Astrocyte (in vitro differentiated cells and primary cell): ENCODE measurements at places on chromosomes 2 and 18.
A peak's percentile ranks its signal among the peaks of the same experiment; 100 is the strongest.

DNA sequence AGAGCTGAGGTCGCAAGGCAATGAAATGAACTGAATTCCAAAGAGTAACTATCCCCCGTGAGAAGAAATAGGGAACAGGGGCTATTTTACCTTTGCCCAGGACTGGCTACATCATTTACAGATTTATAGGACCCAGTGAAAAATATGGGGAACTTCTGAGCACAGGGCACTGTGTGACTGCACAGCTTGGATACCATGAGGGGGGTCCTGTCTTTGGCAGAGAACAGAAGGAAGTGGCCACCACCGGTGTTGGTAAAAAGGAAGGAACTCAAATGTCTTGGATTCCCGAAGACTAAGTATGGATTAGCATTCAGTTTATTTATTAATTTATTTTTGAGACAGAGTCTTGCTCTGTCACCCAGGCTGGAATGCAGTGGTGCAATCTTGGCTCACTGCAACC lies 119.6 kb downstream of the B3GNT2 start:
- no peaks in the 10 kb centered on the region for H3K4me1 ChIP-seq
- DNase-seq: no peak
- H3K36me3 ChIP-seq: no peaks in the 10 kb centered on the region

- DNase-seq: no peak
- H3K27ac ChIP-seq: no peak overlapping the region
- H3K4me1 ChIP-seq: no peaks in the 10 kb centered on the region
These were observed 10.7 kb upstream of the WDSUB1 start for GRCh38 chr2:159297042-159297707.

DNA sequence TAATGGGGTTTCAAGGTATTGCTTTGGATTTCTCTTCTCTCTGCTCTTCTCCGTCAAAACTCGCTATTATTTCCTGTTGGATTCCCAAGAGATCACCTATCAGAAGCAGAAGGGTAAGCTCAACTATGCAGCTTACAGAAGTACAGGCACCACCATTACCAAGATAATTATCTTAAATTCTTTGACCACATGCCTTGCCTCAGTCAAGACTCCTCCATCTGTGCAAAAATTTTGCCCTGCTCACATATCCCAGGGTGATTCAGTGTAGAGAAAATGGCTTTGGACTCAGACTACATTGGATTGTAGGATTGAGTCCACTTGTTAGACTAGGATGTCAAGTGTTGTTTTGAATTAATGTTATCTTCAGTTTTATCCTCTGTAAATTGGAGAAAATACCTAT lies 698.7 kb downstream of the TDRD15 start:
- no peaks in the 10 kb centered on the region for H3K27me3 ChIP-seq
- H3K4me1 ChIP-seq: no peaks in the 10 kb centered on the region

GRCh38 chr2:182186132-182186735 lies 200.6 kb downstream of the PPP1R1C start:
- H3K4me3 ChIP-seq: no peak overlapping the region
- no peak overlapping the region for H3K27ac ChIP-seq
- H3K4me1 ChIP-seq: no peaks in the 10 kb centered on the region
- no peak for DNase-seq

- H3K27ac ChIP-seq: no peak overlapping the region
- H3K27me3 ChIP-seq: peaks cover 30% of the 10 kb centered on the region
- H3K4me1 ChIP-seq: peaks cover 8% of the 10 kb centered on the region
- no peaks in the 10 kb centered on the region for H3K36me3 ChIP-seq
- no peak for DNase-seq
These were observed 65.6 kb downstream of the CACNB4 start for GRCh38 chr2:152033011-152033925.

DNA sequence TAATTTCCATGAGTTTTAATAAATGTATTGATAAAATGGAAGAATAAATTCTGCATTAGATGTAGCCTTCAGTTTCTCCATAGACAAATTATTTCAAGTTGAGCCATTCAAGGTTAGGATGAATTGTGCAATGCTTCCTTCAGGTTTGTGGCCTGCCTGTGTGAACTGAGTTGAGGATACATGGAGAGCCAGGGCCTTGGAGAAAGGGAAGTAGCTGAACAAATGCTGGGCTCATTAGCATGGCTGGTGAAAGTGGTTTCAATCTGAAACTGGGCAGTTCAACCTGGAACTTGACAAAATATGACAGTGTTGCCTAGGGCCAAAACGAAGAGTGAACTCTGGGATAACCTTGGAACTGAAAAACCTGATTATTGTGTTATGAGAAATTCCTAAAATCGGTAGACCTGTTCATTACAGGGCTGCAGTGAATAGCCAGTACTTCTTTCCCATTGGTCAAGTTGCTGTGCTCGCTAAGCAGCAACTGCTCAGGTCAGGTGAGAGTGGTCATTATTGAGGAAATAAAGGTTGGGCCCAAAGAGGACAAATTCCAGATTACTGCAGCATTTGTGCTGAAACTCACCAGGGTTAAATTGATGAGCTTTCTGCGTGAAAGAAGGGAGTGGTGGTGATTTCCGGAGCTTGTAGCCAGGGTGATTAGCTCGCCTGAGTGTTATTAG lies 12.7 kb downstream of the INPP1 start:
- H3K4me3 ChIP-seq: no peak overlapping the region
- no peaks in the 10 kb centered on the region for H3K4me1 ChIP-seq
- no peaks in the 10 kb centered on the region for H3K36me3 ChIP-seq
- no peak overlapping the region for H3K27ac ChIP-seq

DNA sequence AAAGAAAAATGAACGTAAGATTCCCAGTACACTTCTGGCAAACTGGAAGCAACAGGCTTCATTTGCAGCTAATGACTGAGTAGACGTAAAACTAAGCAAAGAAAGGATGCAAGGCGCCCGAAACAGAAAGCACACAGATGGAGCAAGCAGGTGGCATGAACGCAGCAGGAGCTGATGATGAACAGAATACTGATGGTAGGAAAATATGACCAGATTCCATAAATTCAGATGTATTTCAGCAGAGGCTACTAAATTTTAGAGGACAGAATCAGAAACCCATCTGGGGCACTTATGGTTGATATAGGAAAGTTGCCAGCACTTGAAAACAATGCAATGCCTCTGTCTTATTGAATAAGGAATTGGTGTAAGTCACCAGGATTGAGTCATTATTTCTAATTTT lies 658.7 kb upstream of the LINC00305 start:
- no peak overlapping the region for H3K4me3 ChIP-seq
- no peaks in the 10 kb centered on the region for H3K4me1 ChIP-seq

DNA sequence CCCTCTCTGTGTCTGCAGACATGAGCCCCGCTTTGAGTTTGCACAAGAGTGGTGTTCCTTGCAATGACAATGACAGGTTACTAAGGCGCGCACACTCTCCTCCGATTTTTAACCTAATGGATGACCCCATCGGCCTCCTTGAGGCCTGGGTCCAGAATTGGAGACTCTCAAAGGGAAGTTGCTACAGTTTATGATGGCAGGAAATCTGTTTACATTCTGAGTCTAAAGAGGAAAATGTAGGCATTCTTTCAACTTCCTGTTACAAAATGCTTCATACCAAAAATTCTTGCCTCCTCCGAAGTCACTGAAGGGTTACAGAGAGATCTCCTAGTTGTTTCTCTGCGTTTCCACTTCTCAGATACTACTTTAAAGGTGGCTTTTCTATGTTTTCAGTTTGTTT lies 225.3 kb upstream of the AGAP1 start:
- no peaks in the 10 kb centered on the region for H3K36me3 ChIP-seq
- peaks cover 10% of the 10 kb centered on the region for H3K27me3 ChIP-seq
- DNase-seq: peak; percentile 54
- H3K27ac ChIP-seq: no peak overlapping the region

DNA sequence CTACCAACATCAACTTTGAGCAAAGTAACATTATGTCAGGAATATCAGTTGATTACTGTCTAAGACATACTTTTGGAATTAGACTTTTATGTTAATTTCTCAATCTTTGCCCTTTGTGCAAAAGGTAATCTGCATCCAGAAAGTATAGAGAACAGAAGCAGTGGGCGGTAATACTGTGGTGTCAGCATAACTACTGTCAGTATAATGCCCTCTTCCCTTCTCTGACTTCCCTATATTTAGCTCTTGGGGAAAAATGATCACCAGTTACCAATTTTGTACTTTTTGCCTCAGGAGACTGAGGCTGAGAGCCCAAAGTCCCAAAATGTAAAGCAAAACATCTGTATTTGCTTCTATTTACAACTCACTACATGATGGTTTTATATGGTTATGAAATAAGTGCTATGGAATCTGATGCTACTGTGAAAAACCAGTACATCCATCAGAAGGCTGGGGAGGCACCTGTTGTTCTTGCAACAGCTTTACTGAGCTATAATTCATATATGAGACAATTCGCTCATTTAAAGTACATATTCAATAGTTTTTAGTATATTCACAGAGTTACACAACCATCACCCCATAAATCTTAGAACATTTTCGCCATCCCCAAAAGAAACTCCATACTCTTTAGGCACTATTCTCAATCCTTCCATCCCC lies 51.3 kb upstream of the CD302 start:
- no peaks in the 10 kb centered on the region for H3K36me3 ChIP-seq
- no peak for DNase-seq
- H3K27ac ChIP-seq: no peak overlapping the region
- no peak overlapping the region for H3K4me3 ChIP-seq
- H3K27me3 ChIP-seq: no peaks in the 10 kb centered on the region

DNA sequence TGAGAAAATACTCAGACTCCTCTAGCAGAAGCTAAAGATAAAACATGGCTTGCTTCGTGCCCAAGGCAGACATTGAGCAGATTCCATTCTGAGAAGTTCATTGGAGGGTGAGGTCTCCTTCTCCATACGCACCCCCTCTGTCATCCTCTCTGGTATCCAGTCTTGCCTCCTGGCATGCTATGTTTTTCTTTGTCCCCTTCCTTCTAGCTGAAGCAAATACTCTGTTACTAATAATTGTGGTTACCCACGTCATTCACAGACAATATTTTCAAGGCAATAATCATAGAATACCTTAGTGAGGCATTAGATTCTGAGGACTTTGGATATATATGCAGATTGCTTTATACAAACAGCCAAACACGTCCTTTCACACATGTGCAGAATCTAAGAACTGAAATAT lies 66.2 kb upstream of the KLF7 start:
- H3K36me3 ChIP-seq: no peaks in the 10 kb centered on the region
- peaks cover 27% of the 10 kb centered on the region for H3K4me1 ChIP-seq
- no peak overlapping the region for H3K4me3 ChIP-seq
- H3K27me3 ChIP-seq: no peaks in the 10 kb centered on the region
- DNase-seq: peak; percentile 86

DNA sequence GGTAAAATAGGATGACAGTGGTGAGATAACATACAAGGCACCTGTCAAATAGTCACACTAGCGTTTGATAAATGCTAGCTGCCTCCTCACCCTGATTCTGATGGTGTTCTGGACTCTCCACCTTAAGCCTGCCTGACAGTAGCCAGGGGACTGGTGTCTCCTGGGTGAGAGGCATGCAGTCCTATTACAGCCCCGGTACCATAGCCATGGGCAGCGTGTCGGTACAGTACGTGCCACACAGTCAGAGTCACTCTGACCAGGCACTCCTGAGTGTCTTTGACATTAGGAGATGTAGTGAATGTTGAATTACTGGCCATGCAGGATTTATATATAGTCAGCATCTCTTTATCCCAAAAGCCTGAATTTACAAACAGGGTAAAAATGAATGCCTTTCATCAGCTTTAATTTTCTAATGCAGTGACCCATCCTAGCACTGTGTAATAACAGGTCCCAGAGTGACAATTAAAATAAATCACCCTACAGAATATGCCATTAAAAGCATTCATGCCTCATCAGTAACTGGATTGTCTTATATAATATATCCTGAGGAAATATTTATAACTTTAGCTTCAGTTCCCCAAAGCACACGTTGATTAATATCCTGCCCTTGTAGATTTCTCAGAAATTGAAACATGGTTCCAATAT lies 760.3 kb upstream of the SOX11 start:
- DNase-seq: no peak
- H3K27ac ChIP-seq: no peak overlapping the region
- H3K27me3 ChIP-seq: no peaks in the 10 kb centered on the region
- H3K4me1 ChIP-seq: no peaks in the 10 kb centered on the region

DNA sequence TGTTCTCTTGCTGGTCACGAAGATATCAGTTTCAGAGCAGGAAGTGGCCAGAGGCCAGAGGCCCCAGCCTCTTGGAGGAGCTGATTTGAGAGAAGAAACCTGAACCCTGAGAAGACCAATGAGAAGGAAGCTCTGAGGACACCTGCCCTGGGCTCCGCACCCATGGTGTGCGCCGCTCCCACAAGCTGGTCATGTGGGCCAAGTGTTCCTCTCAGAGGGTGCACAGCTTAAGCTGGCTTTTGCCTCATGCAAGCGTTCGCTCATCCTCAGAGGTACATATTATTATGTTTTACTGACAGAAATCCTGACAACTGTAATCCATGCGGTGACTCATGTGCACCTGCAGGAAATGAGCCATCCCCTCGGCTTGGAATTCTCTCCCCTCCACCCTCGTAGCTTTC lies 316.1 kb upstream of the MYT1L start:
- peak; percentile 16 for DNase-seq
- H3K27me3 ChIP-seq: no peaks in the 10 kb centered on the region
- no peak overlapping the region for H3K27ac ChIP-seq
- no peaks in the 10 kb centered on the region for H3K4me1 ChIP-seq

GRCh38 chr2:109317471-109318095 lies 188.6 kb downstream of the SH3RF3 start:
- peaks cover 2% of the 10 kb centered on the region for H3K27me3 ChIP-seq
- H3K4me1 ChIP-seq: peaks cover 27% of the 10 kb centered on the region
- H3K4me3 ChIP-seq: no peak overlapping the region
- no peaks in the 10 kb centered on the region for H3K36me3 ChIP-seq

DNA sequence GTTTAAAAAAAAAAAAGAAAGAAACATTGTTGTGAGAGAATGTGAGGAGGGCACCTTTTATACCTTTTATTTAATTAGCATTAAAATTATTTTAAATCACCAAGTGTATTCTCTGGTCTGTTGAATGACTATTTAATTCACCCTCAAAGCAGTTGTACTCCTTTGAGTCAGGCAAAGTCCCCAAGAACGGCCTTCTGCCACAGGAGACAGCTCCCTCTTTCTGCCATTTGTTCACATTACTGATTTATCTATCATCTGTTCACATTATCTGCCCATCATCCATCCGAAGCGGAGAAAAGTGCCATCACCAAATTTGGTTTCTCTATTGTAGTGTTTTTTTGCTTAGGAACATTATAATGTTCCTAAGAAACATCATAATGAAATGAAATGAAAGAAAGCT lies 240.7 kb upstream of the DPP10 start:
- no peak overlapping the region for H3K4me3 ChIP-seq
- H3K27me3 ChIP-seq: no peaks in the 10 kb centered on the region
- no peak overlapping the region for H3K27ac ChIP-seq
- H3K36me3 ChIP-seq: no peaks in the 10 kb centered on the region
- no peaks in the 10 kb centered on the region for H3K4me1 ChIP-seq

DNA sequence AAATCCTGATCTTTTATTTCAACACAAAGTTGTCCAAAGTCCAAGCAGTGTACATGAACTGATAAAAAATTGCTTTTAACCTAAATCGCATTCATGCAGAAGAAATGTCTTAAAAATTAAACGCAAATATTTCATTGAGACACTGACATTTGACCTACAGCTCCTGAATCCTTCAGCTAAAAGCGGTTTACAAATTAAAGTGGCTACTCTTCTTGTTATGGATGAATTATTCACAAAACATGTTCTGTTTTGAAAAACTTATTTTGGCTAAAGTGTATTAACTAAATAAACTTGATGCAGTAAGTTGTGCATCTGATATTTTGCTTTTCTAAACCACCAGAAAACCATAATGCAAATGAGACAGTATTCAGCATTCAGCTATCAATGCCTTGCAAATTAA lies 2.2 kb downstream of the EPB41L3 start:
- no peak overlapping the region for H3K4me3 ChIP-seq
- no peak for DNase-seq
- no peaks in the 10 kb centered on the region for H3K36me3 ChIP-seq
- H3K27ac ChIP-seq: no peak overlapping the region
